ENCODE measurements at places on chromosomes 13 and 19.

GRCh38 chr19:44890366-44891015 is 563 bp upstream of the TOMM40 start:
- peak; percentile 100 for DNase-seq

GRCh38 chr19:34712395-34713261 is 21.4 kb upstream of the ZNF181 start:
- peak; percentile 21 for DNase-seq

DNA sequence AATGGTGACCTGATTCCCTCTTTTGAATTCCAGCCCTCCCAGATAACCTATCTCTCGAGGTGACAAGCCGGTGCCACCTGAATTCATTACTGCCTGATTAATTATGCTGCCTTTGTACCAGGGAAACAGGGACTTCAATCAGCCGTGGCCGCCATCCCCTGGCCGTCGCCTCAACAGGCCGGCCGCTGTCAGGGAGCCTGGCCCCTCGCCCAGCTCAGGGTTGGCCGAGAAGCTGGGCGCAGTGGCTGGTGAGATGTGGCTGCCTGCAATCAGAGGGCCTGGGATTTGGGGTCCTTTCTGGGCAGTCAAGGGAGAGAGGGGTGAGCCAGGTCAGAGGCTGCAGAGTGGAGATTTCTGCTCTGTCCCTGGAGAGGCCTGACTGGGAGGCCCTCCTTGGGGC is 91.2 kb downstream of the KCTD15 start:
- DNase-seq: no peak

- DNase-seq: no peak
Measured at GRCh38 chr19:8806661-8807060, 25.4 kb downstream of the ZNF558 start.

DNA sequence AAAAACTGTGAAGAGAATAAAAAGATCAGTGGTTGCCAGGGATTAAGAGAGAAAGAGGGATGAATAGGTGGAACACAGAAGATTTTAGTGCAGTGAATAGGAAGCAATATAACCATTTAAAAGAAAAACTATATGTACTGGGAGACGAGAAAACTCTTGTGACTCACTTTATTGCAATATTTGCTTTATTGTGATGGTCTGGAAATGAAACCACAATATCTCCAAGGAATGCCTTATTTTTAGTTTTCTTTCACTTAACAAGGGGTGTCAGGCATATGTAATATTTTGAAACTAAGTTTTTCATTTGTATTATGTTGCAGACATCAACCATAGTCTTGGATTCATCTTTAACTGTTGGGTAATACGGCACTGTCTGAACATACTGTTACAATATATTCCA is 1308.2 kb downstream of the PCDH9 start:
- no peak for DNase-seq

DNA sequence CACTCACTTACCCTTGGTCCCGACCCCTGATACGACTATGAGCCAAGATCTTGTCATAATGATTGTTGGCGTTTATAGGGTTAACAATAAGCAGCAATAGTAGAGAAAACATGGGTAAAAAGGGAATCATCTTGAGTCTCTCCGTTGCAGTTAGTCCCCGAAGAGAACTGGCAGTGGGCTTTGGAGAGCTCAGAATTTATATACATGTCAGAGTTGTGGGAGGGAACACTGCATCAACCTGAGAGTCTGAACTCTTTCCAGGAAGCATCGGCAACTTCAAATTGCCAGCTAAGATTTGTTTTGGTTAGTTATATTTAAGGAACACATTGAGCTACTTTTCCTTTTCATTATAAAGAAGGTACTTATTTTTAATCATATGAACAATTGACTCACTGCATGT is at the start of gene POSTN:
TSS of gene POSTN (minus strand) at position 172 of the 400 bp plus-strand sequence. CDS start at position 130, 42 bp downstream.
- no peak for DNase-seq

DNA sequence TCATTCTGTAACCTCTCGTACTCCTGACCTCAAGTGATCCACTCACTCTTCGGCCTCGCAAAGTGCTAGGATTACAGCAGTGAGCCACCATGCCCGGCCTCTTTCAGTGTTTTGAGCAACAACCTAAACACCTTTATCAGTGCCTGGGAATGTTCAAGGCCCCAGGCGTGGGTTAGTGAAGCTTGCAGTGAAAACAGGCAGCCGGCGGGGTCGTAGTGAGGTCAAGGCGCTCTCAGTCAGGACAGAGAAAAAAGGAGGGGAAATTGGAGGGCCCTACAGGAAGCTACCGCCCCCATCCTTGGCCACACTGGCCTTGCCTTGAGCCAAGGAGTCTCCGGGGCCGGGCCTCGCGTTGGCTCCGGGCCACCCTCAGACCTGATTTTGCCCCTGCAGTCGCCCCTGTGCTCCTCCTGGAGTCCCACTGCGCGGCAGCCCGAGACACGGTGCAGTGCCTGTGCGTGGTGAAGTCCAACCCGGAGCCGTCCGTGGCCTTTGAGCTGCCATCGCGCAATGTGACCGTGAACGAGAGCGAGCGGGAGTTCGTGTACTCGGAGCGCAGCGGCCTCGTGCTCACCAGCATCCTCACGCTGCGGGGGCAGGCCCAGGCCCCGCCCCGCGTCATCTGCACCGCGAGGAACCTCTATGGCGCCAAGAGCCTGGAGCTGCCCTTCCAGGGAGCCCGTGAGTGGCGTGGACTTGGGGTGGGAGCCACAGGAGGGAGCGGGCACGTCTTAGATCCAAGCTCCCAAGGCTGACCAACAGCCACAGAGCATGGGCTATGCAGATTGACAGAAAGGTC is 17.7 kb downstream of the MAG start:
- no peak for DNase-seq

DNA sequence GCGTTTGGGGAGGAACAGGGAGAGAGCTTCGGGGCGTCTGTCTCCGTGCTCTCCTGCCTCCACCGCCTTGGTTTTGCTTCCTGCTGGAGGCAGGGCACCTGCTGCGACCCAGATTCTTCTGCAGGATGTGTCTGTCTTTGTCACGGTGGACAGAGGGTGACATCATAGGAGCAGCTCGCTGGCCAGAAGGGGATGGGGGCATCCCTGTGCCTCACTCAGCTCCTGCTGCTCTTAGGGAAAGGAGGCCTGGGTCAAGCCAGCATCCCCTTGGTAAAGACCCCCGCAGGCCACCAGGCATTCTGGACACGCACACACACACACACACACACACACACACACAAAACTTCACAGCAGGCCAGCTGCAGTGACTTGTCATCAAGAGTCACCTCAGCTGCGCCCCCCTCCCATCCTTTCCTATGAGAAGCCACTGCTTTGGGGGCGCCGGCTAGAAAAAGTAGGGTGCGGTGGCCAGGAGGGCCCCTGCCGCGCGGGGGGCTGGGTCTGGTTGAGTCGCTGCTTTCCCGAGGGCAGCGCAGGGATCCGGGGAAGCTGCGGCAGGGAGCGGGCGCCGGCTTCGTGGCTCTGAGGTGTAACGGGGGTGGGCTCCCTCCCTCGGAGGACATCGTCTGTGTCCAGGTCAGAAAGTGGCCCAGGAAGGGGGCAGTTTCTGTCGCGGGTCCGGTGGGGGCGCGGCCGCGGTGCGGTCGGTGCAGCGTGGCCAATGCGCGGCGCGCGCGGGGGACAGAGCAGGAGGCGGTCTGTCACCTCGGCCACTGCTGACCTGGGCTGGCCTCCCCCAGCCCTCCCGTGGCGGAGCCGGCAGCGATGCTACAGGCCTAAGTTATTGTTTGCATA is 15.8 kb upstream of the NPAS1 start:
- no peak for DNase-seq

- DNase-seq: peak; percentile 82
Measured at GRCh38 chr13:93248627-93249047, 22.0 kb downstream of the GPC6 start.

GRCh38 chr19:38132781-38133180 is 91.2 kb downstream of the DPF1 start:
- no peak for DNase-seq

DNA sequence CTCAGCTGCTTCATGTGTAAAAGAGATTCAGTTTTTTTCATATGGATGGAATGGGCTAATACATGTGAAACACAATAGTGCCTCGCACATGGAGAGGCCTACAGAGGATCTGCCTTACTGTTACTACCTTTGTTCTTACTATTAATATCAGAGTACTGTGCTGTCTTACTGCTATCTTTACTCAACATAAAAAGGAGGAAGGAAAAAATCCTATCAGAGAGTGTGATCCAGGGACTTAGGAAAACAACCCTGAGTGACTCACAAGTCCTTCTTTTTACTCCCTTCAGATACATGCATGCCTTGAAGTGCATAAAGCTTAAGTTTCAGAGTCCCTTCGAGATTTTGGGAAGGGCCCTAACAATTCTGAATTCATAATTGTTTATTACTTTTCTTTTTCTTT is 136.8 kb downstream of the TBC1D4 start:
- DNase-seq: no peak

GRCh38 chr19:3243819-3244700 is 19.6 kb downstream of the CELF5 start:
- no peak for DNase-seq

- DNase-seq: no peak
Measured at GRCh38 chr13:37690361-37690760, 91.8 kb upstream of the POSTN start.

DNA sequence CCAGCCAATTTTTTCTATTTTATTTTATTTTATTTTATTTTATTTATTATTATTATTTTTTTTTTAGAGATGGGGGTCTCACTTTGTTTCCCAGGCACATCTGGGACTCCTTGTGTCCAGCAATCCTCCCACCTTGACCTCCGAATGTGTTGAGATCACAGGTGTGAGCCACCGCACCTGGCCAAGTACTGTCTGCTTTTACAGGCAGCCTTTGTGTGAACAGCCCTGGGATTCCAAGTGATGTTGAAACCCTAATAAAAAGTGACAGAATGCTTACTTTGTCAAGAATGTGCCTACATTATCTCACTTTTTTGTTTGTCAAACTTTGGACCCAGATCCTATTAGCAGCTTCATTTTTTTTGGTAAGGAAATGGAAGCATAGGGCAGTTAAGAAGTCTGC is 220.1 kb upstream of the EDNRB start:
- DNase-seq: no peak

DNA sequence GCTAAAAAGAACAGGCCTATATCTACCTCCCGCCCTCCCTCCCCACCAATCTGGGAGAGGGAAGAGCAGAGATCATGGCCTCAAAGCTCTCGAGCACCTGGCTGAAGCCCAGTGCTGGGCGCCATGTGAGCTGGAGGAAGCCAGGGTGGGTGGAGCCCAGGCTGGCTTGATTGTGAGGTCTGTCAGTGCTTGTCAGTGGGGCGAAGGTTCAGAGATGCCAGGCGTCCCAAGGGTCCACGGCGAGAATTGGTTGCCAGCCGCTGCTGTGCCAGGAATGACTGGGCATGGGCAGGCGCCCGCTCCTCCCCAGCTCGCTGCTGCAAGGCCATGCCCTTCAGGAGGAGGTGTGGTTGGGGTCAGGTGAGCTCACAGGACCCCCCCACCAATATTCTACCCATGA is 11.5 kb downstream of the BEST2 start:
- no peak for DNase-seq

DNA sequence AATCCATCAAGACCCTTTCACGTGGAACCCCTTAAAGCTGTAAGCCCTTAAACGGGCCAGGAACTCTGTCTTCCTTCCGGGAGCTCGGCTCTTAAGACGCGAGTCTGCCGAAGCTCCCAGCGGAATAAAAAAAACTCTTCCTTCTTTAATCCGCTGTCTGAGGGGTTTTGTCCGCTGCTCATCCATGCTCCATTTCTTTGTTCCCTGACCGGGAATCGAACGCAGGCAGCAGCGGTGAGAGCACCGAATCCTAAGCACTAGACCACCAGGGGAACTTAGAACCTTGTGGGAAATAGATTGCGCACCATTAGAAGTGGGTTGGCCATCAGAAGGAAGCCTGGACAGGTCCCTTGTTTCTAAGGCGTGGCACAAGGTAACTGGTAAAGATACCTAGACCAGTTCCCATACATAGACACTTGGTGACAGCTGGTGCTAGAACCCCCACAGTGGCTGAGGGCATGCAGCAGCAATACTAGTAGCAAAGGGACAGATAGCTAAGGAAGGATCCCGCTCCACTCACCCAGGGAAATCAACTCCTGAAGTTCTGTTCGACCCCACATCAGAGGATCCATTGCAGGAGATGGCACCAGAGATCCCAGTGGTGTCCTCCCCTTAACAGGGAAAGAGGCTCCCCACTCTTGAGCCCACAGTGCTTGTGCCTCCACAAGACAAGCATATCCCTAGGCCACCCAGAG is 1.5 kb upstream of the RGCC start:
- no peak for DNase-seq

GRCh38 chr13:98450026-98450425 is 126.9 kb downstream of the STK24 start:
- no peak for DNase-seq

DNA sequence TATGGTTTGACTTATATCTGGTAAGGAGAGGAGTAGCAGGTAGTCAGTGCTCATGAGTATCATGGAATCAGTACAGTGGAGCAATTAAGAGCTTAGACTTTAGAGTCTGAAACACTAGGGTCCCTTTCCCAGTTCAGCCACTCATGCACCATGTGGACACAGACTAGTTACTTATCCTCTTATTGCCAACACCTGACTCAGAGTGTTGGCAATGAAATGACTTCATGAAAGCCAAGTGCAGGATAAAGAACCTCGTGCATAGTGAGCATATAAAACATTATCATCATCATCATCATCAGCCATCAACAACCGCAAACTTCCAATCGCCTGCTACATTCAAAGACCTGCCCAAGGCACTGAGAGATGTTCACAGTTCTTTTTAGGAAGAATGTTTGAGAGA is 164.2 kb downstream of the FOXO1 start:
- DNase-seq: no peak

GRCh38 chr13:20258963-20259288 is 26.8 kb upstream of the GJB6 start:
- DNase-seq: no peak

GRCh38 chr19:13164343-13165161 is 14.3 kb downstream of the IER2 start:
- DNase-seq: peak; percentile 26

DNA sequence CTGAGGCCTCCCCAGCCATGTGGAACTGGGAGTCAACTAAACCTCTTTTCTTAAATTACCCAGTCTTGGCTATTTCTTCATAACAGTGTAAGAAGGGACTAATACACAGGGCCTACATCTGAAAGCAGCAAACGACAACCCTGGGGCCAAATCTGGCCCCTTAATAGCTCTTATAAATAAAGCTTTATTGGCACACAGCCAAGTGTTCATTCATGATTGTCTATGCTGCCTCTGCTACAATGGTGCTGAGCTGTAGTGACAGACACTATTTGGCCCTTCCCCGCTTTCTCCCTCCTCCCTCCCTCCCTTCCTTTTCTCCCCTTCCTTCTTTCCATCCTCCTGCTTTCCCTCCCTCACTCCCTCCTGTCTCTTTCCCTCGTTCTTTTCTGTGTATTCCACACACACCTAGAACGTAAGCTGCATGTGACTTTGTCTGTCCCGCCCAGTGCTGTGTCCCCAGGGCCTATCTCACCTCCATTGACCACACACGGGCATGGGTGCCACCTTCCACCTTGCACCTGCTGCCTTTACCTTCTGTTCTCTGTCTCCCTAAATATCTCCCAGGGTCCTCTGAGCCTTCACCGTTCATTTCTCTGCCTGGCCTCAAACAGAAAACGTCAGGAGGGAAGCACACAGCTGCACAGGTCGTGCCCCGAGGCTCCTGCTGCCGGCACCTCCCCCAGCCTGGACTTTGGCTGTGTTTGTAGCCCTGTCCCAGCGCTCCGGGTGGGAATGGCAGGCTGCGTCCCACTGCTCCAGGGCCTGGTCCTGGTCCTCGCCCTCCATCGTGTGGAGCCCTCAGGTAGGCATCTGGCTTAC is at the start of gene PROZ:
TSS of gene PROZ (plus strand) at position 720 of the 819 bp plus-strand sequence. CDS start at position 733, 13 bp downstream.
- DNase-seq: no peak

Measured in SHP77 treated with DMSO at 0.1 percent for 48 hours (cell line).